ENCODE measurements at places on chromosomes 3 and 15. TPM values are rescaled to one million over a fixed set of nuclear protein-coding genes. Genes with fewer than 3 reads are reported as not detected.

The LCMT2 gene
- 16.0 TPM for total RNA-seq

The CHDH gene
- total RNA-seq, result 12.1 TPM

The GPR62 gene
- total RNA-seq, result not detected

The KLHL18 gene
- 29.3 TPM for total RNA-seq

The NRG4 gene
- not detected for total RNA-seq

The TMEM42 gene
- 9.4 TPM for total RNA-seq

The EAF1 gene
- 27.8 TPM for total RNA-seq

The GOLGA6L10 gene
- 0.32 TPM for total RNA-seq

Measured in T-helper 2 cell treated with Interferon-gamma antibody and Interleukin-4, amounts not matched to agents 100 ng/mL and 5 ng/mL, for 36 hours (primary cell).